Mesenteric fat pad (tissue), 1 donor: ENCODE measurements at places on chromosomes 7 and 10.
A peak's percentile ranks its signal among the peaks of the same experiment; 100 is the strongest.

- no peak for DNase-seq
Measured at GRCh38 chr7:1296356-1296981, 63.8 kb downstream of the UNCX start.

DNA sequence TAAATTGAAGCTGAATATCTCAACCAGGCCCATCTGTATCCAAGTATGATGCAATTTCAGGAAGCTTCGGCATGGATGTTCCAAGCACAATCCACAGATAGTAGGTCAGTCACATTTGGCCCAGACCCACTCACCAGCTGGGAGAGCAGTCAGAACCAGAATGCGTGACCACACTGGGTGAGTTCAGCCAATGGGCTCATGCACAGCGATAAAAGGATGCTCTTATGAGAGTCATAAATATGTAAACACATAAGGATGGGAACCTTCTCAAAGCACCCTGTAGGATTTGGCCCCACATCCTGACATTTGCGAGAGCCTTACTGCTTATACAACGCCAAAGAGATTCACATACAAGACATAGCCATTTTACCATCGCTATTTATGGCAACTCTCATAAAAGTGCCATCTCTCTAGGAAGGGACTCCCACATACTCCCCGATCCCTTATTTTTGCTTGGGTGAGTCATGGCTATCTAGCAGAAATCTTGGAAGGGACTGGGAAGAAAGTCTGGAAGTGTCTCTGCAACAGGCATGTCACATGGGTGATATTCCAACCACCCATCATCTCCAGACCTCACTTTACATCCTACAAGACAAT, 3.0 kb downstream of the AFAP1L2 start:
- DNase-seq, result no peak

DNA sequence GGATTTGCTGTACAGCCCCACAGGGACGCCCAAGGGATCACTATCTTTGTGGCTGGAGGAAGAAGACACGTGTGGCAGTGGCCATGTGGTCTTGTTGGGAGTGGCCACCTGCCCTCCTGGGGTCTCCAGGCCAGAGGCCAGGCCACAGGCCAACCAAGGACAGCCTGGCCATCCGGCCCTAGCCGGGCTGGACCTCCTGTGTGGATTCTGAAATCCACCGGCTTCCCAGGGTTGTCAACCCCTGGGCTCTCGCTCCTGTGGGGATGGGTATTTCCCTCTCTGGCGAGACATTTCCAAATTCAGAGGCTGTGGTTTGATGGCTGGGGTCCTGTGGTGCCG, 31.5 kb upstream of the CFAP46 start:
- peak; percentile 62 for DNase-seq

- no peak for DNase-seq
Measured at GRCh38 chr7:39461263-39461820, 104.9 kb upstream of the YAE1 start.

- DNase-seq, result peak; percentile 60
Measured at GRCh38 chr7:158289761-158290523, 297.7 kb downstream of the PTPRN2 start.

DNA sequence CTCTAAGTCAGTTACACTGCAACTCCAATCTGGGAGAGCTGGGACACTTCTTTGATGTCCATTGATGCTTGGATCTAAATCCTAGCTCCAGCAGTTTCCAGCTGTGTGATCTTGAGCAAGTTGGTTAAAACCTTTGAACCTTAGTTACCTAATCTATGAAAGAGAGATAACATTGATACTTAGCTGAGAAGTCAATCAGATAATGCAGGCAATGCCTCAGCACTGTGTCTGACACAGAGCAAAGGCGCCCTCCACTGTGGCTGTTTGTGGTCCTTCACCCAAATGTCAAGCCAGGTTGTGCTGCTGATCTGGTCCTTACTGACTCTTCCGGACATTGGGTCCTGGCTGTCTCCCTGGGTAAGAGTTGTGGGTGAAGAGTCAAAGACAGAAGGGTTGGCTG, 20.2 kb downstream of the DNTT start:
- DNase-seq, result no peak

DNA sequence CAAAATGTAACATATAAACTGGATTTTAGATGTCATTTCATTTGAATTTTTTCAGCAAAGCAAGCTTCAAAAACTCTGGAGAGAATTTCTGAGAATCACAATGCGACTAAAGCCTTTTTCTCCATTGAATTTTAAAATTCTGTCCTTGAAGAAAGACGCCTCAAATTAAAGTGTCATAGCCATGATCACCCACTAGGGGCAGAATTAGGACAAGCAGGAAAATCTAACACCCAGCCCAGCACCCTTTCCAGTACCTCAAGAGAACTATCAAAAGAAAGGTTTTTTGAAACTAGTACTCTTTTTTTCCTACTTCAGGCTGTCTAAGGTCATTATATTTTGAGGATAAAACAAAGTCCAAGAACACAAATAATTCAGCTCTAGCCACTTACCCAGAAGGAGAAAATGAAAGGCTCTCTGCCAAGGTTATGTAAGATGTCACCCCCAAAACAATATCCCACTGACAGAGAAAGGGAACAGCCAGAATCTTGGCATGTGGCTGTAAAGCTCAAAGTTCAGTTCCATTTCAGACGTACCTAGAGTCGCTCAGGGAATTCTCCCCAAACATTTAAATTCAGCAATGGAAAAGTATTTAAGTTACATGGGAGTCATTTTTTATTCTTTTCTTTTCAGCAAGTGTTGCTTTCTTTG, 299.4 kb downstream of the SNX13 start:
- no peak for DNase-seq

GRCh38 chr10:42111076-42111475, 527.3 kb downstream of the ZNF33B start:
- no peak for DNase-seq

- no peak for DNase-seq
Measured at GRCh38 chr10:101941871-101942270, 98.3 kb upstream of the KCNIP2 start.

GRCh38 chr10:49110684-49111319, 4.5 kb downstream of the VSTM4 start:
- DNase-seq, result no peak

- peak; percentile 89 for DNase-seq
Measured at GRCh38 chr10:71213127-71213621, 804 bp downstream of the UNC5B start.

GRCh38 chr10:15122477-15123030, 25.4 kb downstream of the RPP38 start:
- DNase-seq, result no peak

DNA sequence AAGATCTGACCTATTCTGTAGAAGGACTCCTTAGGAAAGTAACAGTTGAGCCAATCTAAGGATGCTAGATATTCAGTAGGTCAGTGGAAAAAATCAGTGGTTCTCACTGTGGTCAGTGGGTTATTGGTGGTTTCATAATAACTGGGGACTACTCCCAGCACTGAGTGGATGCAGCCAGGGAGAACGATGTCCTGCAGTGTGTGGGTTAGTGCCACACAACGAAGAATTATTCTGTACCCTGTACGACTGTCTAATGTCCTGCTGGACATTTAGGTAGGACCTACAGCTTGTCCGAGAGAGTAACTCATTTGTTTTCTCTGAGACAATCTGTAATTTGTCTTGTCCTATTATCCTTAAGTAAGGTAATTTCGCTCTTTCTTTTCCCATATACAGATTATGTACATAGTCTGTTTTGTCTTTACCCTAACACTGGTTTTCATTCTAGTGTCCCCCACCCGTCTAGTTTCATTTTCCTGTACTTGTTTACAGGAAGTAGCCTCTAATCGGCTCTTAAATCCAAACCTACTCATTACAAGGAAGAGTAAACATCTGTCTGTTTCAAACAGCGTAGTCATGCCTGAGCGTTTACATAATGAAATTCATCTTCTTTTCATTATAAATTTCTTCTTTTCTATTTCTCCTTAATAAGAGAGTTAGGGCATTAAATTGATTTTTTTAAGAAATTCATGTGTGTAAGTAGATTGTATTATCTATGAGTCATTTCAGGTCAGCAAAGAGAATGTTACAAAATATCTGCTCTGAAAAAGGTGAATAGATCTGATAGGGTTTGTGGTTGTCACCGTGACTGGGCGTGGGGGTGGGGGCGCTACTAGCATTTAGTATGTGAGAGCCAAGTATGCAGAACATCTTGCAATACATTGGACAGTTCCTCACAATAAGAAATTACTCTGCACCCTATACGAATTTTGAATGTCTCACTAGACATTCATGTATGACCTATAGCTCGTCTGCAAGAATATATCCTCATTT, 8.3 kb upstream of the ZC3HAV1L start:
- no peak for DNase-seq

DNA sequence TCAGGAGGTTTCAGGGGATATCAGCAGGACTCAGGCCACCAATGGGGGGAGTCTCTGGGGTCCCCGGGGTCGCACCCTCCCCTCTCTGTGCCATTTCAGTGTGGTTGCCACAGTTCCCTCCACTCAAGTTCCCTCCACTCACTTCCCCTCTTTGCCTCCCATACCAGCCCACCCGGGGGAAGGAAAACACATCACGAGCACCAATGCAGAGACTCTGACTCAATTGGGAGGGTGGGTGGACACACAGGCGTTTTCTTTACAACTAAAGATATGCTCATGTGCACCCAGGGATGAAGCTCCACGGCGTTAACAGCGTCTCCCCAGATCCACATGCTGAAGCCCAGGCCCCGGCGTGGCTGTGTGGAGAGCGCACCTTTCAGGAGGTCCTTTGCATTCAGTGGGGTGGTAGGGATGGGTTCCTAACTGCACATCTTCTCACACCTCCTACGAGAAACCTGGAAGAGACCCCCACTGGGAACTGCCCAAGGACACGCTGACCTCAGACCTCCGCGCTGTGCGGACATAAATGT, 254.1 kb downstream of the ZMYND11 start:
- DNase-seq, result no peak

DNA sequence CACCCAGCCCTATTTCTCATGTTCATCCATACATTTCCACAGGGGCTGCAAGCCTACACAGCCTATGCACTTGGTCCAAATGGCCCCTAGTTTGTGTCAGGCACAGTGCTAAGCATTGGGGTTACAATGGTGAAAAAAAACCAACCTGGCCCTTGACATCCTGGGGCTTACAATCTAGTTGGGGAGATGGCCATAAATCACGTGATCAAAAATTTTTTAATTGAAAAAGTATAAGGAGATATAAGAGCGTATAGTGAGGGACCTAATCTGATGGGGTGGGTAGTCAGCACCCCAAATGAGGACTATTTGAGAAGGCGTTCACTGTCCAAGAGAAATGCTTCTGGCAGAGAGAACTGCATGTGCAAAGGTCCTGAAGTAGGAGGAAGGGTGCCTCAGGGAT, 5.6 kb upstream of the MTPAP start:
- DNase-seq, result no peak

DNA sequence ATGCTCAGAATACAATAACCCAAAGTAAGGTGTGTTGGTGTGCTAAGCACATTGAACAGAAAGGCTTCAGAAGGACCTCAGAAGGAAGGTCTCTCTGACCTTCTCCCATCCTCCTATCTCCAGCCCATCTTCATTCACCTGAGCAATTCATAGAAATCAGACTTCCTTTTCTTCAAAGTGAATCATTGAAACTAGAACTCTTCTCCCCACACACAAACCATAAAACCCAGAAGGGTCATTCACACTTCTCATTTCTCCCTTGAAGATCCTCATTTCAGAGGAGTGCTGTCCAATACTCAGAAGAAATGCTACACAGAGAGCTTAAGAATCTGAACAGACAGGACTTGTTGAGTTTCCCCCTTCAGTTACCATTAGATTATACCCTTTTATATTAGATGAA, 89.5 kb downstream of the VWDE start:
- DNase-seq, result no peak

DNA sequence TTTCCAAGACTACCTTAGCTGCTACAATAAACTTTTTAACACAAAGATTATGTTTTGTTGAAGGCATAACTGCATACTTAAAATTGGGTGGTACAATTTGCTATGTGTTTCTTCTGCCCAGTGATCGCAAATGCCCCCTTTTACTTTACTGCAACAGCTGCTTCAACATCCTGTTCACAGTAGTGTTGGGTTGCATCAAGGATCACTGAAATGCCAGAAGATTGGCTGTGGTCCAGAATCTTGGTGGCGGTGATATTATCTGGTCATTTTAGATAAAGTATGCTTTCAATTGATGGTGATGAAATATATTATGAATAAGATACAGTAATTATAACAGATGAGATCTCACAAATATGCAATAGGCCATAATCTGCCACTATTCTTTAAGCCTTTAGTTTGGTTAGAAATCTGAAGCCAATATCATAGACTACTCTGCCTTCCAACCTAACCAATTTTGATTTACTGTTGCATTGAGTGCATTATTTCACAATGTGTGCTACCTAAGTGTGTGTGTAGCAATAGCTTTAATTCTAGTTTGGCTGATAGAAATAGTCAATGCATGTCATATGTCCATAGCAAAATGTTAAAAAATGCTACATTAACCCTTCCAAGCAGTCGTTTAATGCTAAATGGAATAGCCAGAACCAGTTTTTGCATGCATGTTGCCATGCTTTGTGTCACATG, 29.8 kb upstream of the ING3 start:
- no peak for DNase-seq

DNA sequence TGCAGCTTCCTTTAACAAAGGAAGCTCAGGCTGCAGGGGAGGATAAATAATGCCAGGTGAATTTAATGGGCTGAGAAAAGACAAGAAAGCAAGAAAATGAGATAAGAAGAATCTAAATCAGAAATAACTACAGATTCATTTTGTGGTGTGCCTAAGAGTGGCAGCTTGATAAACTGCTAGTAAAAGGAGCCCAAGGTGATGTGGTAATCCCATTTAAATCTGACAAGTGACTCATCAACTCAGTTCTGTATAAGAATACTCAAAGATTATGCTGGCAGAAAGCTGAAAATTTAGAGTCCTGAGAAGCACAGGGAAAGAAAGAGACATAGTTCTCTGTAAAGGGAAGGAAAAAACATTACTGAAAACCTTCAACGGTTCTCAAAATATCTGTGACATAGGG, 109.4 kb upstream of the PDE1C start:
- no peak for DNase-seq

- DNase-seq, result no peak
Measured at GRCh38 chr7:27071622-27072390, 24.0 kb downstream of the HOXA1 start.

GRCh38 chr10:88946965-88947590, 5.5 kb downstream of the ACTA2 start:
- no peak for DNase-seq

DNA sequence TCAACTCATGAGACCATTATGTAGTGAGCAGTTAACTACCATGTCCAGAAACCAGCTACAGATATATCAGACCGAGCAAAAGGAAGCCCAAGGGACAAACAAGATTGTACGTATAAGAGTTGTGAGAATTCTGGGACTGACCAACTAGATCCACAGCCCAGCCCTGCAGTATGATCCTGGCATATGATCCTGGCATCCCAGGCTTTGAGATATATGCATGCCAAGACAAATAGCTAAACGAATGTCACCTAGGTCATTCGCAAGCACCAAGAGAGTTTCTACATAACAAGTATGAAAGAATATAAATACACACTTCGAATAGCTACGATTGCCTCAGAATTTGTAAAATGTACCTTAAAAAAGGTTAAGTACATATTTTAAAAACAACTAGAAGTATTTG, 56.4 kb upstream of the PMPCB start:
- DNase-seq, result no peak
